Hair follicular keratinocyte (primary cell): ENCODE measurements at places on chromosomes 2 and 18. TPM values are rescaled to one million over a fixed set of nuclear protein-coding genes. Genes with fewer than 3 reads are reported as not detected.

The DES gene
- total RNA-seq: not detected in 2 replicates

The AQP4 gene
- total RNA-seq: not detected in 2 replicates

The UGT1A3 gene
- not detected in 2 replicates for total RNA-seq

The GALNT1 gene
- total RNA-seq: 75.1 and 76.2 TPM in 2 replicates

The TYMS gene
- total RNA-seq: 12.8 and 32.8 TPM in 2 replicates

The SPATA3 gene
- not detected in 2 replicates for total RNA-seq

The FLACC1 gene
- total RNA-seq: not detected in 2 replicates

The PLEKHH2 gene
- total RNA-seq: 1.3 TPM in 2 replicates

The MAP2 gene
- 3.1 and 5.5 TPM in 2 replicates for total RNA-seq

The FBLN7 gene
- total RNA-seq: 0.23 TPM in 1 of 2 replicates, not detected in the other
